ENCODE measurements at places on chromosomes 16 and 17.

GRCh38 chr17:60902399-60902798 lies 224.7 kb downstream of the BCAS3 start:
- DNase-seq = no peak

DNA sequence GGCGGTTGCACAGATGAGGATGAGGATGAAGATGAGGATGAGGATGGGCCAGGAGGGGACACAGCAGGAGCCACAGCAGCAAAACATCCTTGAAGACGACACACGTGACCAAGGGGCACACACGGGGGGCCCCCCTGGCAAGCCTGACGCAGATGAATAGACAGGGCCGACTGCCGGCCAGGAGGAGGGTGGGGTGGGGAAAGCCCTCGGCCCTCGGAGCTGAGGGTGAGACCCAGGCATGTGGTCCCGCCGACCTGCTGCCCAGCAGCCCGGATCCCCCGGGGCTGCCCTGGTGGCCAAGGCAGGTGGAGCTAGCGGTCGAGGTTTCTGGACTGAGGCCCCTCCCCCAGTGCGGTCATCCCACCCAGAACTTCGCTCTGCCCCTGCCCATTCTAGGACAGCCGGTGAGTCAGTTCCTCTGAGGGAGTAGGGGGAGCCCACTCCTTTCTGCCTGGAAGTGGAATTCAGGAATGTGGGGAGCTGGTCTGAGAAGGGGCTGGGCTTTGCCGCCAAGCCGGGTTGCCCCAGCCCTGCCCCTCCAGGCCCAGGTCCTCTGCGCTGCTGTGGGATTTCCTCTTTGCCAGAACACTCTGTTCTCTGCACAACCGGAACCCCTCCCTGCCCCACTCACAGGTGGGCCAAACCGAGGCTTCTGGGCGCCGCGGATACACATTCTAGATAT lies 9.9 kb downstream of the CYGB start:
- no peak for DNase-seq

DNA sequence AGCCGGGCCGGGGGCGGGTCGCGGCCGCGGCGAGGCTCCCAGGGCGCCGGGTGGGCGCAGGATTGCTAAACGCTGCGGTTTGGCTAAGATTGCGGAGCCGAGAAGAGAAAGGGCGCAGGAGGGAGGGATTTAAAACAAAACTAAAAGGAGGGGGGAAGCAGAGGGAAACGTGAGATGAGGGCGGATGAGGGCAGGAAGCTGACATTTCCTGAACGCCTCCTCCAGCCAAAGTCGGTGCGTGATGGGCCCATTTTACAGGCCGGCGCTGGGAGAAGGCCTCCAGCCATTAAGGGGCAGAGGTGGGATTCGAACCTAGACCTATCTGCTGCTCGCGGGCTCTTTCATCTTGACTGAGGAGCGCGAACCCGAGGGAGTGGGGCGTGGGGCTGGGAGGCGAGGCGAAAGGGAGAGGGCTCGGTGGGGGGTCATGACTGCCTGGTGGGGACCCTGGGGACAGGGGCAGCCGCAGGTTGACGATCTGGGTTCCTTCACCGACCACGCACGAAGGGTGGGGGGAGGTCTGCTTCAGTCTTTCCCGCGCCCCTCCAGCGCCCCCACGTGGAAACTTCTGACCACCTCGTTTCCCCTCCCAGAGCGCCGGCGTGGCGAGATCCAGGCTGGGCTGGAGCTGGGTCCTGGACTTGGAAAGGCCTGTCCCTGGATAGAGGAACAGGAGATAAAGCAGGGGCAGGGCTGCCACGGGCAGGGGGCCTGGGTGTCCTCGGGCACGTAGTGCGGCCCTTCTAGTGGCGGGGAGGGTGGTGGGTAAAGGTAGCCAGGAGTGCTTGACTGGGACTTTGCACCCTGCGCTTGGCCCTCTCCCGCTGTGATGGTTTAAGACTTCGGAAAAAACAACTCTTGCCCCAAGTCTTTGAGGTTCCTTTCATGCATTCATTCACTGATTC lies 3.8 kb upstream of the TAC4 start:
- DNase-seq = peak; percentile 59

DNA sequence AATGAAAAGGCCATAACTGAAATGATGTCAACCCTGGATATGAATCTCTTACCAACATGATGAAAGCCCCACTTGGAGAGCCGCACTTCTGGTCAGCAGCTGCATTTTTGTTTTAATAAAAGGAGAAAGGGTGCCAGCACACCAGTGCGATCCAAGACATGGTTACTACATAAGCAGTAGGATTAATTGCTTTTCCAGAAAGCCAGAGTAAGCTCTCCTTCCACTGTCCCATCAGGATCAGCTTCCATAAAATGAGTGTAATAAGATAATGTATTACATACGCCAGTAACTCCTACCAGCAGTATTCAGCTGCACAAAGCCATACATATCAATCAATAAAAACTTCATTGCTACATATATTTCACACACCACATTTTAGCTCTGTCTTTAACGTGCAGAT lies 26.3 kb upstream of the NACA2 start:
- DNase-seq = no peak

GRCh38 chr17:31834448-31834847 lies 24.6 kb downstream of the COPRS start:
- no peak for DNase-seq

DNA sequence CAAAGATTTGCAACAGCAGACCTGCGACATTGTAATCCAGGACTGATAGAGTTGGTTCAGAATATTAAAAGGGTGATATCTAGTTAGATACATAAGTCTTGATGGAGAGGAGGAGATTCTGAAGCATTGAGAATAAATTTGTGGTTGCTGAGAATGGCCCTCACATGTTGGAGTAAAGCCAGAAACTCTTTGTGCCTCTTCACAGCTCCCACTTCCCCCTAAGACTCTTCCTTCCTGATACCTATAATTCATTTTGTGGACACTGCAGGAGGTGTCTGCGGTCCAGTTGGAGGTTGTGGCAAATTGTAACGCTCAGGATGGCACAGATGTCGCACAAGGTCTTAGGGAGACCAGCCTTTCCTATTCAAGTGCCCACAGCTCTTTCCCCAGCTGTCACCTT lies 17.5 kb downstream of the WWOX start:
- DNase-seq = no peak

DNA sequence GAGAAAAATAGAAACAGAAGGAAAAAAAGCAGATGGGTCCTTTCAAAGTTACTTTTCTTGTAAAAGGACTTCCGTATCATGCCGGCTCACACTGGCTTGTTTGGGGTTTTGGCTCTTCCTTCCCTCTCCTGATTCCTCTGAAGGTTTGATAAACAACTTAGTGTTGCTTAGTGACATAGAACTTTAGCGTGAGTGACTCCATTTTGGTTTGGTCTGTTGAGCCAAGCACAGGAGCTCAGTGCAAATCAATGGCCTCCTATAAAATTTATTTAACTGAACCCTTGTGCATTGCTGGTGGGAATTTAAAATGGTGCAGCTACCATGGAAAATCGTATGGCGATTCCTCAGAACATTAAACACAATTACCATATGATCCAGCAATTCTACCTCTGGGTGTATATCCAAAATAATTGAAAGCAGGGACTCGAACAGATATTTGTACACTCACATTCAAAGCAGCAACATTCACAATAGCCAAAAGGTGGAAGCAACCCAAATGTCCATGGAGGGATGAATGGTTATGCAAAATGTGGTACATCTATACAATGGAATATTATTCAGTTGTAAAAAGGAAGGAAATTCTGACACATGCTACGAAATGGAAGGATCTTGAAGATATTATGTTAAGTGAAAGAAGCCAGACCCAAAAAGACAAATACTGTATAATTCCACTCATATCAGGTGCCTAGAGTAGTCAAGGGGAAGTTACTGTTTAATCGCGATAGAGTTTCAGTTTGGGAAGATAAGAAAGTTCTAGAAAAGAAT lies 1.1 kb upstream of the TUBG2 start:
- DNase-seq = no peak

DNA sequence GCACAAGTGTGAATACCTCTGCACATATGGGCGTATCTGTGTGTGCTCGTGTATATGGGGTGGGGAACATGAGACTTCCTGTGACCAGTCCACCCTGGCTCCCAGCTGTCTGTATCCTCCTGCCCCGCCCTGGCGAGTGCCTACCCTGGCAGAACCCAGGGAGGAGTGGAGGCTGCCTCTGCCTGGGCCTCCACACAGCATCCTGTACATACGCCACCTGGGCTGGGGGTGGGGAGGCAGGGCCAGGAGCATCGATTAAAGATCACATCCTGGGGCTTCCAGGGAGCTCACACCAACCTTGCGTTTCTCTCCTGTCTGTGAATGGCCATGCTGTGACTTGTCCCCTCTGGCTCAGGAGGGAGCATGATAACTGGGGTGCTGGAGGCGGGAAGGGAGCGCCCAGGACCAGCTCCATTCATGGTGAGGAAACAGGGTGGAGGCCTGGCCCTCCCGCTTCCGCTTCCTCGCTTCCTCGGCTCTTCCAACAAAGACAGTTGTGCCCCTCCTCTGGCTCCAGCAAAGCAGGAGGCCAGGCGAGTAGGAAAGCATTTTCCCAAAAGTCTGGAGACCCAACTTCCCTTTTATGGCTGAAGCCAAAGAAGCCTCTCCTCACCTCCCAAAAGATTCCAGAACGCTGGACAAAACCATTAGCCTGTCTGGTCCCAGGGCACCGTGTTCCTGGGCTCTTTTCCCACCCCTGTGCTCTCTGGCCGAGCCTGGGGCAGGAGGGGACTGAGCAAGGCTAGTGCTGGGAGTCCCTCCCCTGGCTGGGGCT lies 22.9 kb downstream of the ADAM11 start:
- no peak for DNase-seq

DNA sequence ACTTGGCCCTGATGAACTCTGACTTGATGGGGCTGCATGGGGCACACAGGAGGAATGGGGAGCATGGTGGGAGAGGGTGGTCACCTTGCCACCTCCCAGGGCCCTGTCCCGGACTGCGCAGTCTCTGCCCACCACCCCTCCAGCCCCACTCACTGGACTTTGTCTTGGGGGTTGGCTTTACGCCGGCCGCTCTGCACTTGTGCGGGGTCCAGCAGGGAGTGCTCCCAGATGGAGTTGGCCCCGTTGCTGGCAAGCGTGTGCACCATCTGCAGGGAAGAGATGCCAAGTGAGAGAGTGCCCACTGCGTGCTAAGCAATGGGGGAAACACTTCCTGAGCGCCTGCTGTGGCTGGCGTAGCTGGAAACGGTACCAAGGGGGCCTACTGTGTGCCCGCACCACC lies 6.7 kb downstream of the GIT1 start:
- DNase-seq = no peak

DNA sequence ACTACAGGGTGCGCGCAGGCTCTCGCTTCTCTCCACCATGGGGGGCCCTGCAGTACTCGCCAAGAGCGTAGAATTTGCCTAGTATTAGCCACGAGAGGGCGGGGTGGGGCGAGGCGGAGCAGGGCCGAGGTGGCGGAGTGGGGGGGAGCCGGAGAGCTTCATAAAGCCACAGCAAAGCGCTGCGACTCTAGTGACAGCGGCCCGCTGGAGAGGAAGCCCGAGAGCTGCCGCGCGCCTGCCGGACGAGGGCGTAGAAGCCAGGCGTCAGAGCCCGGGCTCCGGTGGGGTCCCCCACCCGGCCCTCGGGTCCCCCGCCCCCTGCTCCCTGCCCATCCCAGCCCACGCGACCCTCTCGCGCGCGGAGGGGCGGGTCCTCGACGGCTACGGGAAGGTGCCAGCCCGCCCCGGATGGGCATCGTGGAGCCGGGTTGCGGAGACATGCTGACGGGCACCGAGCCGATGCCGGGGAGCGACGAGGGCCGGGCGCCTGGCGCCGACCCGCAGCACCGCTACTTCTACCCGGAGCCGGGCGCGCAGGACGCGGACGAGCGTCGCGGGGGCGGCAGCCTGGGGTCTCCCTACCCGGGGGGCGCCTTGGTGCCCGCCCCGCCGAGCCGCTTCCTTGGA lies at the start of gene TBX21:
TBX21 (plus strand) TSS at position 190 of the 627 bp plus-strand sequence; CDS start at position 409, 219 bp downstream.
- DNase-seq = peak; percentile 58

- DNase-seq = no peak
Observed at GRCh38 chr17:31523862-31524730, 132.6 kb downstream of the RAB11FIP4 start.

DNA sequence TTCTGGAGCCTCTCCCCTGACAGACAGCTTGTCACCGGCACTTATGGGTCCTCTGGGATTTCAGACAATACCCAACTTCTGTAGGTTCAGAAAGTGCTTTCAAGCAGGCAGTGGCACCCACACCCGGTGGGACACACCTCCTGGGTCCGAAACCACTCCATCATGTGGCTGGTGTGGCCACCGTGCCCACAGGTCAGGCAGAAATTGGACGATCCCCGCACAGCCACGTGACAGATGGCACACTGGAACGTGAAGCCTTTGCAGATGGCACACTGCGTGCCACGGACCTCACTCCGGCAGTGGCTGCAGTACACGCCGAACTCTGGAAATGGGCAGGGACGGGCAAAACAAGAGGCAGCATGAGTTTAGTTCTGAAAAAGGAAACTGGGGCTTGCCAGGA lies 99.5 kb upstream of the FA2H start:
- DNase-seq = no peak

DNA sequence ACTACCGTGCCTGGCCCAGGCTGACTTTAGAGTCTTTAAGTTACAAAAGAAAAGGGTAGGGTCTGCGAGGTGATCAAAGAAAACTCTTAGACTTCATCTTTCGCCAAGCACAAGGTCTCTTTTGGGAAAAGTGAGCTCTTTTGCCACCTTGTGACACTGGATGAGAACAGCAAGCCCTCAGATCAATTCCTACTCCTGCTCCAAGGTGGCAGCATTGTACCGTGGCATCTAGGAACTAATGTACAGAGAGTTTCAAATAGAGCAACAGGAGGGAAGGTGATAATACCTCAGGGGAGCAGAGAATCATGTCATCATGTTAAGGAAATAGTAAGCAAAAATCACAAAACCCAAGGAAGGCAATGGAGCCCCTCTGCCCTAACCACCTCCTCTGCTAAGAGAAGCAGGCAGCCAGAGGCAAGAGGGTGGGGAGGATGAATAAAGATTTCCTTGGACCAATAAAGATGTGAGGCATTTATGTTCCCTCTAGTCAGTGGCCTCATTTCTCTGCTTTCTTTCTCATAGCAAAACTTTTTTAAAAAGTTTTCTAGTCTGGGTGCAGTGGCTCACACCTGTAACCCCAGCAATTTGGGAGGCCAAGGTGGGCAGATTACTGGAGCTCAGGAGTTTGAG lies 2.1 kb upstream of the C17orf78 start:
- DNase-seq = peak; percentile 40

DNA sequence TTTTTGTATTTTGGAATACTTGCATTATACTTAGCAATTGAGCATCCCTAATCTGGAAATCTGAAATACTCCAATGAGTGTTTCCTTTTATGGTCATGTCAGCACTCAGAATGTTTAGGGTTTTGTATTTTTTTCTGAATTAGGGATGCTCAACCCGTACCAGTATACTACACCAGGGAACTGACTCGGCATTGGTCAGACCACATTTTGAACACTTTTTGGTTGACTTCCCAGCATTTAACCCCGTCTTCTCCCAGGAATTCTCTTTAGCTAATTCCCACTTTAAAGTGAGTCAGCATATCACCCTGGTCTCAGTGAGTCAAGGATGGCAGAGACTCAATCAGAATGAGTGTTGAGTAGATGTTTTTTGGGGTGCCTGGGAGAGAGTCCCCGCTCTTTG lies 177.9 kb downstream of the SPECC1 start:
- no peak for DNase-seq

- DNase-seq = no peak
Observed at GRCh38 chr17:57357392-57357784, 101.1 kb downstream of the MSI2 start.
